ENCODE measurements at places on chromosomes 1 and 21.

DNA sequence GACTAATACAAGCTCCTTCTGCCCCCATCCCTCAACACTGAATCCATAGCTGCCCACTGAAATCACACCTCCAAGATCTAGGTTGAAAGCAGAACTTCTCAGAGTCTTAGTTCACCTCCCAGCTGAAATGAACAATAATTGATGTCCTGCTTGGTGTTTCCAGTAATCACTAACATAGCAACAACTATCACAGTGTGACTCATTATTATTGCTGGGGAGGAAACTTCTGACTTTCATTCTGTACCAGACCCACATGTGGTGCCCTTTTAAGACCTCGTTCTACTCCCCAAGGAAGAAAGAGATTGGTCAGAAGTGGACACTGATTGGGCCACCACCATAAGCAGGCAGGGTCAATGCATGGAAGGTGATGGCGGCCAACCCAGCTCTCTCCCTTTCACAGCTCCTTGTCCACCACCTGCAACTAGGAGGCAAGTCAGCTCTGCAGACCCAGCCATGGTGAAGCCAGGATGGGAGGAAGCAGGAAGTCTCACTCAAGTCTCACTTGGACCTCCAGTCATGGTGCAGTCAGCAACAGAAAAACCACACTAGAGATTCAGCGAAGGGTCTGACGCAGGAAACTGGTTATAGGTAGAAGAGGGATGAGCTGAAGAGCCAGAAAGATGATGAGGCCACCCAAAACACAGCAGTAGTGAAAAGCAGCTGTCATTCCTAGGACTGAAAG is 720.2 kb downstream of the PTPRU start:
- no peak for DNase-seq

DNA sequence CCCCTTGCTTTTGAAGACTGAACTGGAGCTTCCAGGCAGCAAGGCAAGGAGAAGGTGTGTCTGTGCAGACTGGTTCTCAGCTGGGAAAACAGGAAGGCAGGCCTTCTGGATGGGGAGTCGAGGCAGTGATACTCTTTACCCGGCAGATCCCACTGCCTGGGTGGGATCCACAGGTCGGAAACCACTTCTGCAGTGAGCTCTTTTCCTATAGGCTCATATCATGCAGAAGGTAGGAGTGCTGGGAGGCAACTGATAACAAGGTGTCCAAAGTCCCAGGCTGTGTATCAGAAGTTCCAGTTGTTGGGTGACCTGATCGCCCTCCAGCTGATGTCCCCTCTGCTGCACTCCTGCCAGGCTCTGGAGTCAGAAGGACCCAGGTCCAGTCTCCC is 17.1 kb downstream of the ACOT11 start:
- no peak for DNase-seq

GRCh38 chr1:19310061-19310460 is 1.9 kb downstream of the AKR7A2 start:
- no peak for DNase-seq

DNA sequence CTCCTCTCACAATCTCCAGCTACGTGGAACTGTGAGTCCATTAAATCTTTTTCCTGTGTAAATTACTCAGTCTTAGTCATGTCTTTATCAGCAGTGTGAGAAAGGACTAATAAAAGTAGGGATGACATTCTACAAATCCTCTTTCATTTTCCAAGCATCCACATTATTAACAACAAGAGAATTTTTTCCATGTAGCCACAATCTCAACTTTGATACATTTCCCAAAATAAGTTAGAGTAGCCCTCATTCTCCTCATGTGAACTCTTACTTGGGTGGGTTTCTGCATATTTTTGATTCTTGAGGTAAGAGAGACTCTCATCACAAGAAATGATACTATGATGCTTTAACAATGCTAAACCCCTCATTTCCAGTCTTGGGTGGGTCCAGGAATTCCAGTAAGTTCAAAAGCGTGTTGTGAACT is 52.8 kb downstream of the TNFSF18 start:
- DNase-seq: no peak

DNA sequence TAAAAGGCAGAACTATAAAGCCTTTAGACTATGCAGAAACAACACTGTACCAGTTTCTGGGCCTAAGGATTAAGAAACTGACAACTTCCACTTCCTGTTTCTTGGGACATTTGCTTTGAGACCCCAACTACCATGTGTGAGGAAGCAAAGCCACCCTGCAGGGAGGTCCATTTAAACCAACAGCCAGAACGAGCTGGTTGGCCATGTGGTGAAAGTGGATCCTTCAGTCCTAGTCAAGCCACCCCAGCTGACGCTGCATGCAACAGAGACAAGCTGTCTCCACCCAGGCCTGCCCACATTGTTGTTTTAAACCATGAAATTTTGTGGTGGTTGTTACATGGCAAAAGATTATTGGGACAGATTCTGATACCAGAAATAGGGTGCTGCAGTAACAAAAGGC is 31.8 kb upstream of the SLFNL1 start:
- DNase-seq: no peak

DNA sequence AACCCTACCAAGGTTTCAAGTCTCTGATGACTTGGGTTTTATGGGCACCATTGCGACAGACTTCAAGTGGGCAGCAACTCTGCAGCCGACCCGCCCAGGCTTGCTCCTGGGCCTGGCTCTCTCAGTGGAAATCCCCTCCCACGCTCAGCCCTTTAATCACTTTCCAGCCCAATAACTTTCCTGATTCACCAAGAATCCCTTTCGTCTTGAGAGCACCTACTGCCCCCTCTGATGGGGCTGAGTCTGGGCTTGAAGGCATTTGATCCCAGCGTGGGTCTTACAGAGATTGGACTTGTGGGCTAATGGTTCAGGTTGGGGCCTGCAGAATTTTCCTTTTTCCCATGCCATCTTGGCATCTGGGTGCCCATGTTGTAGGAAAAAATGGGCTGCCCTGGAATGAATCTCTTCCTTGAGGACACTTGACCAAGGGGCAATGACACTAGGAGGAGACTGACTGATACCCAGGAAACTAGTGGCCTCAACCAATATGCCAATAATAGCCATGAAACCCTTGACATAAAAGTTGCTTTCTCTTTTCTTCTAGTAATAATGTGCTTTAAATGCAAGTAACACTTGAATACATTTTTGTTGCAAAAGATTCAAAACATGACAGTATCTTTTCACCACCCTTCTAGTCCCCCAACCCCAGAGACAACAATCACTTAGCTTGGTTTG is 7.8 kb upstream of the PHLDA3 start:
- no peak for DNase-seq

- DNase-seq: no peak
Measured at GRCh38 chr21:30271611-30272010, 11.1 kb downstream of the KRTAP24-1 start.

GRCh38 chr1:24872061-24872850 is 57.8 kb downstream of the RUNX3 start:
- DNase-seq: peak; percentile 13

GRCh38 chr1:162942916-162943559 is 82.1 kb upstream of the CCDC190 start:
- DNase-seq: no peak

- no peak for DNase-seq
Measured at GRCh38 chr21:29256126-29256910, 42.4 kb upstream of the BACH1 start.

DNA sequence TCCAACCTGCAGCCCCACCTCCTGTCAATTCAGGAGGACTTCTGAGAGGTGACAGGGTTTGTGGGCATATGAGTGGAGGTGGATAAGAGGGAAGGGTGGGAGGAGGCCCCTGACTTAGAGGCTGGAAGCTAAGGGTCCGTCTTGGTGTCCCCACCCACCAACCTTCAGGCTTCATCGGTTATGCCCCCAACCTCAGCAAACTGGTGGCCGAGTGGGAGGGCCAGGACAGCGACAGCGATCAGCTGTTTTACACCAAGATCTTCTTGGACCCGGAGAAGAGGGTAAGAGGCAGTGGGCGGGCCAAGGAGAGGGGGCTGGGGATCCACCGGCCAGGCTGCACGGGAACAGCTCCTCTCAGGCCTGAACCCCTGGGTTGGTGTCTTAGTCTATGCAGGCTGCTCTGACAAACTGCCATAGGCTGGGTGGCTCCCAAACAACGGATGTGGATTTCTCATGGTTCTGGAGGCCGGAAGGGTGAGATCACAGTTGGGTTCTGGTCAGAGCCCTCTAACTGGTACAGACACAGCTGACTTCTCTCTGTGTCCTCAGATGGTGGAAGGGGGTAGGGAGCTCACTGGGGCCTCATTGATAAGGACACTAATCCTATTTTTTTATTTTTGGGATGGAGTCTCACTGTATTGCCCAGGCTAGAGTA is 18.1 kb downstream of the PLOD1 start:
- no peak for DNase-seq

DNA sequence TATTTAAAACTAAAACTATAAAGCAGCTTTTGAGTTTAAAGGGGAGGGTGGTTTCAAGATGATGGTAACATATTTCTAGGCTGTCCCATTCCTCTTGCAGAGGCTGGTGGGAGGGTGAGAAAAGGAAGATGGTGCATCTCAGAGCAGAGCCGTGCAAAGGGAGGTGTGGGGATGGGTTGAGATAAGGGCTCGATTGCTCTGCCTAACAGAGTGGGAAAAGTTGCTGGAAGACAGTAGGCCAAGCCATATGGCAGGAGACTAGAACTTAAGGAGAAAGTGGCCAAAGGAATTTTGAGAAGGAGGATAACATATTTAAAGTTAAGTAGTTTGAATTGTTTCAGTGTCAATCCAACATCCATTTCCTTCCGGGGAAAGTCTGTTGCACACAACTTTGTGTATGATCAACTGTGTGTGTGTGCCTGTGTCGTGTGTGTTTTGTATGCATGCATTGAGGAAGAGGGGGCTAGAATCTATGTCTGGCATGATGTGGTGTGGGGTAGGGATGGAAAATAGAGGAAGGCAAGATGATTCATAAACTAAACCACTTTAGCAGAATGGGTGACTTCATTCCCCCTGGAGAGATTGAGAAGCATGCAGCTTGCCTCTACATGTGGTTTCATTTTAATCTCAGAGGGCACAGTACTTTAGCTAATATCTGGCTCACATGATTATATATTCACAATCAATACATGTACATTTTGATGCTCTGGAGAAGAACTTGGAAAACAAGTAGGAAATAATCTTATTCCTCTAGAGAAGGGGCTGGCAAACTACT is 145.0 kb upstream of the DNAH14 start:
- no peak for DNase-seq

DNA sequence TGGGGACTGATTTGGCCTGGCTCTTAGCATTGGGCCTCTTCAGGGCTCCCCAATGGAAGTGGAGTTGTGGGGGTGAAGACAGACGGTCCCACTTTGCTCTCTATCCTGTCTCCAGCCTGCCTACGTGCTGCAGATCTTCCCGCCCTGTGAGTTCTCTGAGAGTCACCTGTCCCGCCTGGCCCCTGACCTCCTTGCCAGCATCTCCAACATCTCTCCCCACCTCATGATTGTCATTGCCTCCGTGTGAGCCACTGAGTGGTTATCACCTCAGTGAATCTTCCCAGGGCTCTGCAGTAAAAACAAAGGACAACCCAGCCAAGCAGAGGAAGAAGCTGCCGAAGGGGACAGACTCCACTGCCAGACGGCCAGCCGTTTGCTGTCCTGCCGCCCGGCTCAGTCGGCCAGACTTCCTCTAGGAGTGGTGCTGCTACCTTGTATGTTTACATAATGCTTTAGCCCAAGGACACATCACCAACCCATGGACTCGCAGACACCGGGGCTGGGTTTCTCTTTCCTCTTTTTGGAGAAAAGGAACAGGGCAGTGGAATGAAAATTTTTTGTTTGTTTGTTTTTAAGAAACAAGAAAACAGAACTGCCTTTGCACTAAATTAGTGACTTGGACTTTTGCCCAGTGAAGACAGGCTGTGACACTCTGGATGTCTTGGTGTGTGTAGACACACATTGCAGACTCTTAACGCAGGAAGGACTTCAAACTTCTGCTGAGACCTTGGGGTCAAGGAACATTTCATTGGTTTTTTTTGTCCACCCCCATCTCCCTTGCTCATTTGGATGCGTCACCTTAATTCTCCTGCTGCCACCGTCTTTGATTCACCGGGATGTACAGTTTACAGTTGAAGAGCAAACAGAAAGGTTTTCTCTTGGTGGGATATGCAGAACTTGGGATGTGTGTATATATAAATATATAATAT is 36.5 kb downstream of the ZBTB17 start:
- DNase-seq: no peak

Measured in CD4-positive, alpha-beta T cell treated with Interleukin-1 beta for 1 hour (primary cell).